ENCODE measurements at places on chromosomes 3 and 15.

DNA sequence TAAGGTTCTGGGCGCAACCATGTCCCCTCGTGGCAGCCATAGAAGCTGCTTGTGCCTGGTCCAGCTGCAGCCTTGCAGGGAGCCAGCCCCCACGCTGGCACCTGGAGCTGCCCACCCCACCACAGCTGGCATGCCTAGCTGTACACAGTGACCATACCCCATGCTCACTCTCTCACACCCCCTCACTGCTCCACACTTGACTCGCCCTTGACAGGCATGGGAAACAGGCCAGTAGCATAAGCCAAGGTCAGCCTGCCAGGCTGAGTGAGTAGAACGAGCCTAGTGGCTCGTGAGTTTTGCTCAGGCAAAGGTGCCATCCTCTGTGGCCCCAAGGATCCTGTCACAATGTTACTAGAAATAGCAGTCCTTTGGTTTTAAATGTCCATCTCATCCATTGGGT is 52.7 kb upstream of the CADM2 start:
- no peak for DNase-seq

DNA sequence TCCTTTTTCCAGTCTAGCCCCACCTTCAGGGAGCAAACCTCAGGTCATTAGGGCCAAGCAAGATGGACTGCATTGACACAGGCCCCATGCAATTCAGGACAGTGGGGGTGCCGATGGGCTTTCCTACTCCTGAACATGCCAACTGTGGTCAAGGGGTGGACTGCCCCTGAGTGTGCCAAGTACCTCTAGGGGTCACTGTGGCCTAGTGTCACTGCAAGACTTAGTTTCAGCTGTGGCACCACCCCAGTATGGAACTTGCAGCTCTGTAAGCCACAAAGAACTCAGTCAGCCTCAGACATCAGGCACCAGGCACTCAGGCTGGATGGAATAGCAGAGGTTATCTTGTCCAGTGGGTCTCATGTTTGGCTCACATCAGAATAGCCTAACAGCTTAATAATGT is 32.3 kb downstream of the EXOG start:
- no peak for DNase-seq

- DNase-seq: no peak
Observed at GRCh38 chr3:85780806-85781205, 822.0 kb downstream of the CADM2 start.

DNA sequence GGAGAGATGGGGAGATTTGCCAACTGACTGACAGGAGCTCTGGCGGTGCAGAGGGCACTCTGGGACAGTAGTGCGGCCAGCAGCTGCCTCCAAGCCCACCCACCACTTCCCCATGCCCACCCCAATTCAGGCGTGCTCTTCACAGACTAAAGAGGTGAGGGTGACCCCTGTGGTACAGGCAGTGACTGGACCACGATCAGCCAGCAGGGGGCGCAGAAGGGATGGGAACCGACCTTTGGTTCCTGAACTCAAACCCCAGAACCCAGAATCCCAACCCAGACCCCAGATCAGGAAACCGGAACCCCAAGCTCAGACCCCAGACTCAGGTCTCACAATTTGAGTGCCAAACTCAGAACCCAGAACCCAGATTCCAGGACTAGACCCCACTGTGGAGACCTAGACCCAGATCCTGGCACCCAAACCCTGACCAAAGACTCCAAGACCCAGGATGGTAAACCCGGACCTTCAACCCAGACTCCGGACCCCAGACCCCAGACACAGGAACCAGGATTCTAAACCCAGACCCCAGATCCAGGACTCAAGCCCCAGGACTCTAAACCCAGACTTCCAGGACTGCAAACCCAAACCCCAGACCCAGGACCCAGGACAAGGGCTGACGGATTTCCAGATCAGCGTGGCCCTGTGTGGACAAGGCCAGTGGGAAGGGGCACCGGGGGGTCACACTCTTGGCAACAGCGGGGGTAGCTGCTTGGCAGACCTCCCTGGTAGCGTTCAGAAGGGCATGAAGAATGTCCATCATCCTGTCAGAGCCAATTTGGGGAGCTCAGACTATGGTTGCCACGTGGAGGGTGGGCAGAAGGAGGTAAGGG is 3.7 kb upstream of the MYL3 start:
- peak; percentile 69 for DNase-seq

DNA sequence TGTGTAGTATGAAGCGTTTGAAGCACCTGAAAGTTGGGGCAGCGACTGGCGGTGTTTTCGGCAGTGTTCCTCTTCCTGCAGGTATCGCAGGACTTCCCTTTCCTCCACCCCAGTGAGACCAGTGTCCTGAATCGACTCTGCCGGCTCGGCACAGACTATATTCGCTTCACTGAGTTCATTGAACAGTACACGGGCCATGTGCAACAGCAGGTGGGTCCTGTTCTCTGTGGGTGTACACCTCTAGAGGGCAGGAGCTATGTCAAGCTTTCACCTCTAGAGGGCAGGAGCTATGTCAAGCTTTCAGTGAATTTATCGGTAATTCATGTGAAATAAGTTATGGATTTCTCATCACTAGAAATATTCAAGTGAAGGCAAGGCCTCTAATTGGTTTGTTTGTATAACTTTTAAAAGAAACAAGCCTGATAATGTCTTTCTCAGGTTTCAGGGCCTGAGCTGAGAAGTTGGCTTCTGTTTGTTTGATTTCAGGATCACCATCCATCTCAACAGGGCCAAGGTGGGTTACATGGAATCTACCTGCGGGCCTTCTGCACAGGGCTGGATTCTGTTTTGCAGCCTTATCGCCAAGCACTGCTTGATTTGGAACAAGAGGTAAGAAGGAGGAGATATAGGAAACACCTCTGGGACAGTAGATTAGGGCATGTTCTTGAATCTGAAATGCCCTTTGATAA is 5.3 kb downstream of the TUBGCP4 start:
- no peak for DNase-seq

DNA sequence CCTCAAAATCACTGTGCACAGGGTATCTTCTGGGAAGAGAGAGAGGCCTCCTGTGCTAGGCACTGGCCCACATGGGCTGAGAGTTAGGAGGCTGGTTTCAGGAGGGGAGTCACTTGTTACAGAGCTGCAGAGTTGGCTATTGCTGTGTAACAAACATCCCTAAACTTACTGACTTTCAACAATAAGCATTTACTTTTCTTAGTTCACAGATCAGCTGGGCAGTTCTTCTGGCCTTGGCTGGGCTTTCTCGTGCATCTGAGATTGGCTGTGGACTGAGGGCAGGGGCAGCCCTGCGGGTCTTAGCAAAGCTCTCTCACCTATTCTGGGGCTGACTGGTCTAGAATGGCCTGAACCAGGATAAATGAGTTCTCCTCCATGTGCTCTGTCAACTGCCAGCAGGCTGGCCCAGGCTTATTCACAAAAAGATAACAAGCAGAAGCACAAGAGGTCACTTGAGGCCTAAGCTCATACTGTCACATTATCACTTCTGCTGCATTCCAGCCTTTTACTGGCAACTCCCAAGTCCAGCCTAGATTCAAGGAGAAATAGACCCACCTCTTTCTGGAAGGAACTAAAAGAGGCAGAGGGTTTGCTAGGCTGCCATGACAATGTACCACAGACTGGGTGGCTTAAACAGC is 17.2 kb upstream of the RBSN start:
- DNase-seq: no peak
